ENCODE measurements at places on chromosomes 1 and 21. TPM values are rescaled to one million over a fixed set of nuclear protein-coding genes. Genes with fewer than 3 reads are reported as not detected.

Gene XKR8
- 10.9 TPM for total RNA-seq

Gene HIVEP3
- 8.7 TPM for total RNA-seq

Gene RIMKLA
- 4.4 TPM for total RNA-seq

Gene ZNF695
- 0.06 TPM for total RNA-seq

Gene PHC2
- total RNA-seq: 121 TPM

Gene AIRE
- total RNA-seq: 0.17 TPM

Gene ERG
- total RNA-seq: 10.0 TPM

Gene A3GALT2
- not detected for total RNA-seq

Gene RORC
- total RNA-seq: 9.5 TPM

Gene SERPINC1
- 1.2 TPM for total RNA-seq

Gene AADACL3
- not detected for total RNA-seq

Gene LRRC71
- 0.23 TPM for total RNA-seq

Gene MANEAL
- 6.9 TPM for total RNA-seq

Gene LRP8
- total RNA-seq: 3.5 TPM

Gene FCRL5
- total RNA-seq: 0.14 TPM

Gene PM20D1
- total RNA-seq: 0.26 TPM

Gene LEFTY2
- 0.23 TPM for total RNA-seq

Gene NPR1
- total RNA-seq: 8.8 TPM

Gene PARK7
- 261 TPM for total RNA-seq

Gene ENAH
- 258 TPM for total RNA-seq

Gene F3
- total RNA-seq: 26.0 TPM

Gene LDLRAD2
- total RNA-seq: 0.26 TPM

Gene CCDC27
- not detected for total RNA-seq

Gene AGMAT
- 2.8 TPM for total RNA-seq

Gene BPNT1
- 48.7 TPM for total RNA-seq

Gene HSPA13
- 12.0 TPM for total RNA-seq

Gene TMEM82
- total RNA-seq: 4.9 TPM

Gene DMBX1
- not detected for total RNA-seq

Gene VHLL
- not detected for total RNA-seq

Gene SELP
- total RNA-seq: 12.6 TPM

Gene FCRL6
- total RNA-seq: 0.81 TPM

Data from mucosa of gallbladder (tissue), 1 donor.